Suppressor macrophage treated with lipopolysaccharide for 1 hour (primary cell): ENCODE measurements at places on chromosomes 2 and 18.
A peak's percentile ranks its signal among the peaks of the same experiment; 100 is the strongest.

DNA sequence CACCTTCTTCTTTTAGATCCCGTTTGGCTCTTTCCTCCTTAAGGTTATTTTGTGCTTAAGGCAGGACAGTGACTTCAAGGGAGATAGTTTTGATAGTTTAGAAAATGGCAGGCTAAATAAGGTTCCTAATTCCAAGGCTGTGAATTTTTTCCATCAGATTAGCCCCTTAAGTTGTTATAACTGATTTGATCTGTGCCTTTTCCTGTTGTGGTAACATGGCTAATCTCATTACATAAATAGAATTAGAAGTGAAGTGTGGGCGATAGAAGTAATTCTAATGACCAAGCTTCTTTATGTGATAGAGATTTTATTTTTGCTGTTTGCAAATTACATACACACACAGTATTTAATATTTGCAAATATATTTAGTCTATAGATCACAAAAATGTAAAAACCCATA, 102.0 kb downstream of the MYO1B start:
- no peak for DNase-seq

- peak; percentile 64 for DNase-seq
Measured at GRCh38 chr18:76943542-76944339, 121.4 kb downstream of the ZNF236 start.

DNA sequence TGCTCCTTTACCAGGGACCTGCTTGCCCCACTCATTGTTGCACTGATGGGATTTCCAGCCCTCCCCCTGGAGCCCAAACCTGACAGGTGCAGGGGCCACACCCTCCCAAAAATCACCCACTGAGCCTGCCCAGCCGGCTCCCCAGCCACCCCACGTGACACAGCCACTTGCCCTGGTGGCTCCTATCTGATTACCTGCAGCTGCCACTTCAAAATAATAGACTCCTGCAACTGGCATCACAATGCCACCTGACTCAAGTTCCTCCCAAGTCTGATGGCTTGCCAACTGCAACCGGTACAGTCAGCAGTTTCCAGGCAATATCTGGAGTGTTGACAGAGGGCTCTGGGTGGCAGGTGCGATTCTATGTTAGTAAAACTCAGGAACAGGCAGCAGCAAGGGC, 66.2 kb downstream of the CRACDL start:
- no peak for DNase-seq

- DNase-seq = no peak
Measured at GRCh38 chr2:234814374-234814773, 137.4 kb upstream of the SH3BP4 start.

- no peak for DNase-seq
Measured at GRCh38 chr2:188076149-188077056, 215.3 kb upstream of the GULP1 start.

GRCh38 chr18:58175122-58175785, 131.2 kb downstream of the NEDD4L start:
- DNase-seq = no peak

DNA sequence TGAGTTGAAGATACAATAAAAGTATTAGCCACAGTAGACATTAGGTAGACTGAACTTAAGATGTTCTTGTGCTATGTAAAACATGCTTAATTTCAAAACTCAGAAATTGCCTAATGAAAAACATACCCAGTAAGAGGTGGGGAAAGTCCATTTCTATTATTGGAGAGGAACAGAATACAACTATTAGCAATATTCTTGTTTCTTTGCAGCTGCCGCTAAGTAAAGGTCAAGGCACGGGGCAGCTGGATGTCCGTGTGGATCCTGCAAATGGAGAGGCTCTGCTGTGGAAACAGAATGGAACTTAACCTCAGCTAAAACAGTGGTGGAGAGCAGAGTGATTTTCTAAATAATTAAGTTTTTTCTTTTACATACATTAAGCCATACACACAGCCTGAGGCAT, 139.2 kb upstream of the ARHGAP28 start:
- DNase-seq = no peak

DNA sequence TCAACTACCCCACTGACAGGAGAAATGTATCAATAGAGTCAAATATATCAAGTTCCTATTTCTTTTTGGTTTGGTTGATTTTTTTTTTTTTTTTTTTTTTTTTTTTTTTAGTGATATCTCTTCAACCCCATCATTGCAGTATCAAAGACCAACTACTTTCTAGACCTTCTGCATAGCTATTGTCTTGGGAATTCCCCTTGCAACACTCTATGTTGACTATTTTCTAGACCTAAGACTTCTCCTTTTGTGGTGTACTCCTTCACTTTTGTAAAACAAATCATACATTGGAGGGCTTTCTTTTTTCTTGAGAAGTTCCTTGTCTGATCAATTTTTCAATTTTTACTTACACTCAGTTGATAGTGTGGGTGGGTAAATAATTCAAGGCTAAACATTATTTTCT, 46.5 kb upstream of the NR4A2 start:
- DNase-seq = peak; percentile 63

GRCh38 chr2:48965204-48965603, 189.1 kb downstream of the FSHR start:
- no peak for DNase-seq

DNA sequence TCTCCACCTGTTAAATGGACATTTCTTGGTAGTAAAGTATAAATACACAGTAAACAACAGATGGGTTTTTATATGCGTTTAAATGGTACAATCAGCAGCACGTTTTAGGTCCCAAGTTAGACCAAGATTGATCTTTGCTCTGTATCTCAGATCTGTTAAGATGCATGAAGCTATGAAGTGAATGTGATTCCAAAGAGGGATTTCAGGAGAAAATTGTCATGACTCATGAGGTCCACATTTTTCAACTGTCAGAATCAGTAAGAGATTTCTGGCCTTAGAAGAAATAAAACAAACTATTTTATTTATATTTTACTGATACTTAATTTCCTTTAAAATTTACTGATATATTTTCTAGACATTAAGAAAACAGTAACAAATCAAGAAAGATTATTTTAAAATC, 142.7 kb downstream of the EML6 start:
- no peak for DNase-seq

GRCh38 chr2:130302164-130302886, 40.4 kb upstream of the IMP4 start:
- no peak for DNase-seq

- no peak for DNase-seq
Measured at GRCh38 chr2:24304098-24304497, 56.2 kb downstream of the ITSN2 start.

- DNase-seq = no peak
Measured at GRCh38 chr2:196591621-196592022, 47.9 kb upstream of the CCDC150 start.

DNA sequence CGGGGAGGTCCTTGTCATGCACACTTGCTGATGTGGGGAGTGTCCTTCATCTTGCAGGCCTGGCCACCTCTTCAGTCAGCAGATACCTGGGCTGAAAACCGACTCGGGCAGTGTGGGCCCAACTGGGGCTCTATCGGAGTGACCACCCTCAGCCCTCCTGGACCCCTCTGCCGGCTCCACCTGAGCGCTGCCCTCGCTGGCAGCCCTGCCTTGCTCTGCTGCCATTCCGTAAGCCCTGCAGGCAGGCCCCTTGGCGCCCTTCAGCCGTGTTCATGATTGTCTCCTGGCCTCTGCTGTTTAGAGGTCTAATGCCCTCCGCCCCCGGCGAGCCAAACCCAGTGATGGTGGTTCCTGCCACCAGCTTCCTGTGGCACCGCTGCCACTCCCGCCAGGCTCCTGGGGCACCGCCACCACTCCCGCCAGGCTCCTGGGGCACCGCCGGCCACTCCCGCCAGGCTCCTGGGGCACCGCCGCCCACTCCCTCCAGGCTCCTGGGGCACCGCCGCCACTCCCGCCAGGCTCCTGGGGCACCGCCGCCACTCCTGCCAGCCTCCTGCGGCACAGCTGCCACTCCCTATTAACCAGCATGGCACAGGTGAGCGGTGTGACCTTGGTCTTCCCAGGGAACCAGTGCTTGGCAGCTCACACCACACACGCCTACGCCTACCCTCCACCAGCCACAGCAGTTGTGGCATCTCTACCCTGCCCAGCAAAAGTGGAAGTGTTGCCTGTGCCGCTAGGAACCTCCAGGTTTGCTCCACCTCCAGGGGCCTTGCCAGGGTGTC, 15.9 kb downstream of the CAPN10 start:
- no peak for DNase-seq

DNA sequence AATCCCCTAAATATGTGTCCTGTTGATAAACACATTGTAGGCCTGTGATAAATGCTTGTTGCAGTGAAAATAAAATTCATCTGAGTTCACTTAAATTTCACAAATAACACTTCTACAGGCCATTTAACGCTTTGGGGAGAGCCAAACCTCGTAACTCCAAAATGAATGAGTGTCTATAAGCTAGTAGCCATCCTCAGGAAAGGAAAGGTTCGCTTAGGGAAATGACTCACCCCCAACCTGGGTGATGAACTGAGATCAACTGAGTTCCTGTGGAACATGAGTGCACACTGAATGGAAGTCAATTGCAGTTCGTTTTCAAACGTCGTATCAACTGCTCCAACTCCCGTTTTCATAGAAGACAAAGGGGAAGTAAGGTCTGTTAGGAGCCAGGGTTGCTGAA, 527.6 kb upstream of the ID2 start:
- no peak for DNase-seq

DNA sequence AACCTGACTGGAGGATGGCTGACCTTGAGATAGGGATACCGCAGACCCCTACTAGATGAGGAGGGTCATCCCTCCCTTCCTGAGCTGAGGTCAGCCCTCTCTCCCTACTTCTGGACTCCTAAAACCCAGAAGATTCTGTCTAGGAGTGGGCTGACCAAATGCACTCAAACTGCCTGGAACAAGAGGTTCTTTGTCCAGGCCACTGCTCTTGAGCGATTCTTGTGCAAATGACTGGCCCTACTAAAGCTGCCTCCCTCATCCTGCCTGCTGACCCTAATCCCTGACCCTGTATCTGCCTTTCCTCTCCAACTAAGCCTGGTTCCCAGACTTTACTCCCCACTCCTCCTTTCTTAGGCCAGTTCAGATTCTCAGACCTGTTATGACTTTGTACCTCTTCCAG, 56.2 kb downstream of the EFR3B start:
- no peak for DNase-seq

- DNase-seq = no peak
Measured at GRCh38 chr18:25237571-25238267, 114.2 kb downstream of the ZNF521 start.

GRCh38 chr2:119739580-119740255, 20.0 kb upstream of the PTPN4 start:
- DNase-seq = no peak

DNA sequence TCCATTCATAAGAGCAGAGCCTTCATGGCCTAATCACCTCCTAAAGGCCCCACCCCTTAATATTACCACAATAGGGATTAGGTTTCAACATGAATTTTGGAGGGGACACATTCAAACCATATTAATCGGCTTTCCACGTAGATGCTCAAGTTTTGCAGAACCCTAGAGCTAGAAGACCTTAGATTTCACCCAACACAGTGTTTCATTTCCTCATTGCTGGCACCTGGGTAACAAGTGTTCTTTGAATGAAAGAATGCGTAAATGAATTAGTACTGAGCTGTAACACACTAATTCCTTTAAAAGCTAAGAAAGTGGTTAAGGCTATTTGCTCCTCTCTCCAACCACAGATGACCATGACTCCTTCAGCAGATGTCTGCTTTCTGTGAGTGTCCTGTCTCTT, 252.5 kb downstream of the SMAD2 start:
- no peak for DNase-seq

DNA sequence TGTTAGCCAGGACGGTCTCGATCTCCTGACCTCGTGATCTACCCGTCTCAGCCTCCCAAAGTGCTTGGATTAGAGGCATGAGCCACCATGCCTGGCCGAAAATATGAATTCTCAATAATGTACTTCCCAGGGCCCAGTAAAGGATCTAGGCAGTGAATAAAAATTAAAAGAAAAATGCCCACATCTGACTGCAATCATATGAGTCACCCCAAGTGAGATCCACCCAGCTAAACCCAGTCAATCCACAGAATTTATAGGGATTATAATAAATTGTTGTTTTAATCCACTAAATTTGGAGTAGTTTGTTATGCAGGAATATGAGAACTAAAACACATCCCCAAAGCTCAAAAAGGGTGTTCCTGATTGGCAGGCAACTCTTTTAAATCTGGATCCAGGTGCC, 93.5 kb upstream of the STK39 start:
- no peak for DNase-seq

DNA sequence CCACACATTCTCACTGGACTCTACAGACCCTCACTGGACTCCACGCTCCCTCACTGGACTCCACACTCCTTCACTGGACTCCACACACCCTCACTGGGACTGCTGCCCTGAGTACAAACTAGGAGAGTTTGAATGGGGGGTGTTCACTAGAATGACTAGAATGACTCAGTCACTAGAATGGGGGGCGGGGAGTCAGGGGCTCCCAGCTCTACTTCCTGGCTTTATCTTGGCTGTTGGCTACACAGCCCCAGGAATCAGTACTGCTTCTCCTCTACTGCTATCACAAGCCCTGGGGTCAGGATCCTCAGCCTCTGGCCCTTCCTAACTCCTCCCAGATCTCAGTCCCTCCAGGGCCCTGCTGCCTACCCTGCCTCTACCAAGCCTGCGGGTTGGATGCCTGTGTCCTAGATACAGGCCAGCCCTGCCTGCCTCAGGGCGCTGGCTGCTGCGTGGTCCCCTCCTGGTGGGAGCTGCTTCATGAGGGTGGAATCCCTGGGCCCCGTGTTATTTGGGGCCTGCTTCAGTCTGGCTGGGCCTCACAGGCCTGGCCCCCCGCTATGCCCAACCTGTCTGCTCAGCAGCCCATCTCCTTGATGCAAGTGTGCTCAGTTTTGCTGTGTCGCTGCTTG, 7.8 kb downstream of the PTMA start:
- DNase-seq = no peak

DNA sequence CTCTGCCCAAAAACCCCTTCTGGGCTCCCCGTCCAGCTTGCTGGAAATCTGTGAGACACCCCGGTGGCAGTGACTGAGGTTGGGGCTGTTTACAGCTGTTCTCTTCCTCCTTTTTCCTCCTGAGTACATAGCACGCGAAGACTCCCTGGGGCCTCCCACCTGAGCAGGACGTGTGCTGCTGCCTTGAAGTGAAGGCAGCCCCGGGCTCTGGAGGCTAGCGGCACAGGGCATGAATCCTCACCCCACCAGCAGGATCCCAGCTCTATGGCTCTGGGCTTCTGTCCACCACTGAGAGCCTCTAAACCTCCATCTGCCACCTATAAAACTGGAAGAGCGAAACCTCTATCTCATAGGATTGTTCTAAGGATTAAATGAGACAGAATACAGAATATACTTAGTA, 182.5 kb downstream of the TMEM163 start:
- no peak for DNase-seq

DNA sequence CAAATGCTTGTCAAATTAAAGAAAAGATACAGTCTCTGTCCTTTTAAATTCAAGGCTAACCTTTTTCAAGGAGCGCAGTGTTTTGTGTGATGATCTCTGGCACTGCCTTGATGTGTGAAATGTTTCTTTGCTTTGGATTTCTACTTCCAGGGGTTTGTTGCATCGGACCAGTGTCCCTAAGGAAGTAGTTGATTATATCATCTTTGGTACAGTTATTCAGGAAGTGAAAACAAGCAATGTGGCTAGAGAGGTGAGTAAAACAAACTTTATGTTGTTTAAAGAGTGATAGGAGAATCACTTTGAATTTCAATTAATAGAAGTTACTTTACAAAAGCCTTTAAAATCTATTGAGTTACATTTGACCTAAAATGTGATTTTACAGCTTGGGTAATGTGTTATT, 28.8 kb downstream of the HADHB start:
- no peak for DNase-seq
